ENCODE measurements at places on chromosomes 5 and 9.
A peak's percentile ranks its signal among the peaks of the same experiment; 100 is the strongest.

DNA sequence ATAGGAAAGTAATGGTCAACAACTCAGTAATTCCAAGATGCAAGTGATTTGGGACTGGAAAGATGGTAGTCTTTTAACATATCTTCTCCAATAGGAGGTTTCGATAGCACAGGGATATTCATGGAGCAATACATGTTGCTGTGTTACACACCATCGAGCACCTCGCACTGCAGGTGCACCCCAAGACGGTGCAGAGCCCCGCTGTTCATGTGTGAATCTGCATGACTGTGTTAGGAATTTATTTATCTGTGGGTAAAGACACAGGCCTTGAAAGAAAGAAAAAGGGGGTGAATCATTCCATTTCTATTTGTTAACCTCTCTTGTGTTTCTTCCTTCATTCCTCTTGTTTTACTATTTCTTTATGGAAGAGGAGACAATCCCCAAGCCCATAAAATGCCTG lies 217.1 kb downstream of the EBF1 start:
- no peaks in the 10 kb centered on the region for H3K36me3 ChIP-seq
- H3K27me3 ChIP-seq = no peaks in the 10 kb centered on the region
- no peak for DNase-seq
- no peak overlapping the region for H3K4me3 ChIP-seq
- H3K4me1 ChIP-seq = peaks cover 4% of the 10 kb centered on the region
- H3K27ac ChIP-seq = no peak overlapping the region

DNA sequence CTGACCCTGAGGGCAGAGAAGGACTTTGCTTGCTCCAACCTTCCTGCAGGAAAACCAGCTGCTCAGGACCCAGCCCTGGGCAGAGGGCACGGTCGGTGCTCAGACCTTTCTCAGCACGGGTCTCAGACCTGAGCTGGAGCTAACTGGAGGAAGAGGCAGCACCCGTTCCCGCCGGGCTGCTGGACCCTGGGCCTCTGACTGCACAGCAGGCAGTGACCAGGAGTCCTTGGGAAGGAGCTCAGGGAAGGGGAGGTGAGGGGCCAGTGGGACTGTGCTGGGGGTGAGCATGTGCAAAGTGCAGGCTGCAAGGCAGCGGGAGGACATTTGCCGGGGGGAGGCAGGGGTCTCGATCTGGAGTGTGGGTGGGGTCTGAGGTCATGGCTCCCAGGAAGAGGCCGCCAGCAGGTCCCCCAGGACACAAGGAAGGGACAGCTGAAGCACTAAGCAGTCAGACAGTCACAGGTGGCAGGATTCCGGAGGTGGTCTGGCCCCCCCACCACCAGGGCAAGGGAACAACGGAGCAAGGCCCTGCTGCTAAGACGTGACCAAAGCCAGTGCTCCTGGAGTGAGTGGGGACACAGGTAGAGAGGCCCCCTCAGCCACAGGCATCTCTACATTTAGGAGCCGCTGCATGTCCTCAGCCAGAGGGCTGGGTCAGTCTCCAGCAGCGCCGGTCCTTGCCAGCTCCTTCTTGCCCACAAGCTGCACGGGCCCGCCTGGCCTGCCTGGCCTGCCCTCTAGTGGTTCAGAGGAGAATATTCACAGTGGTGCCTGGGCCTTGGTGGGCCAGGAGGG lies 4.8 kb upstream of the DPM2 start:
- H3K27ac ChIP-seq = no peak overlapping the region
- H3K36me3 ChIP-seq = peaks cover 28% of the 10 kb centered on the region
- no peaks in the 10 kb centered on the region for H3K27me3 ChIP-seq

DNA sequence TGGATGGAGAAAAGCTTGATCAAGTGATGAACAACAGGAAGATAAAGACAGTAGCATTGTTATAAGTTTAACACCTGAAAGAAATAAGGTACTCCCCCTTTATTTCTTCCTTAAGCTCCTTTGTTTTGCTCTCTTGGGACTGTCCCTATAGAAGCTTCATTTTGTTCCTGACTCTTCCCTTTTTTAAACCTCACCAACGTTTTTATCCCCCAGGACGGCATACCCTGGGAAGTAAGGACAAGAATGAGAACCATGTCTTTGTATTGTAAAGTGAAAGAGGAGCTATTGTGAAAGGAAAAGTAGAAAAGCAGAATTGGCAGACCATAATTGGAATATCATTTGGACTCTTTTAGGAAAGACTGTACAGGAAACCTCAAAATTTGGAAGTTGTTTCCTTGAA lies 1368.6 kb upstream of the C9orf72 start:
- H3K27ac ChIP-seq = no peak overlapping the region
- no peaks in the 10 kb centered on the region for H3K27me3 ChIP-seq
- no peaks in the 10 kb centered on the region for H3K4me1 ChIP-seq

GRCh38 chr5:149126906-149127305 lies 14.4 kb upstream of the ABLIM3 start:
- DNase-seq = no peak
- no peak overlapping the region for H3K27ac ChIP-seq
- H3K27me3 ChIP-seq = no peaks in the 10 kb centered on the region
- no peaks in the 10 kb centered on the region for H3K4me1 ChIP-seq

- peaks cover 23% of the 10 kb centered on the region for H3K27me3 ChIP-seq
- H3K4me1 ChIP-seq = peaks cover 3% of the 10 kb centered on the region
- H3K36me3 ChIP-seq = no peaks in the 10 kb centered on the region
Measured at GRCh38 chr5:51382521-51383130, 622 bp upstream of the ISL1 start.

GRCh38 chr9:111914749-111915424 lies 18.3 kb downstream of the UGCG start:
- H3K4me3 ChIP-seq = no peak overlapping the region
- no peaks in the 10 kb centered on the region for H3K36me3 ChIP-seq
- no peak overlapping the region for H3K27ac ChIP-seq
- no peaks in the 10 kb centered on the region for H3K4me1 ChIP-seq
- H3K27me3 ChIP-seq = no peaks in the 10 kb centered on the region

- peaks cover 7% of the 10 kb centered on the region for H3K36me3 ChIP-seq
- H3K4me3 ChIP-seq = peak overlapping the region; percentile 100
Measured at GRCh38 chr5:39073767-39074016, 507 bp downstream of the RICTOR start.

- H3K36me3 ChIP-seq = peaks cover 3% of the 10 kb centered on the region
- no peak overlapping the region for H3K27ac ChIP-seq
- no peak overlapping the region for H3K4me3 ChIP-seq
- no peak for DNase-seq
- H3K27me3 ChIP-seq = no peaks in the 10 kb centered on the region
- no peaks in the 10 kb centered on the region for H3K4me1 ChIP-seq
Measured at GRCh38 chr9:100027543-100027942, 71.3 kb downstream of the ERP44 start.

GRCh38 chr9:84323858-84324257 lies 16.7 kb downstream of the SLC28A3 start:
- H3K36me3 ChIP-seq = no peaks in the 10 kb centered on the region
- no peaks in the 10 kb centered on the region for H3K27me3 ChIP-seq
- H3K27ac ChIP-seq = no peak overlapping the region
- no peak overlapping the region for H3K4me3 ChIP-seq
- no peaks in the 10 kb centered on the region for H3K4me1 ChIP-seq
- DNase-seq = no peak

GRCh38 chr5:146580237-146580636 lies 64.2 kb upstream of the GPR151 start:
- no peak for DNase-seq
- H3K27ac ChIP-seq = no peak overlapping the region
- no peaks in the 10 kb centered on the region for H3K27me3 ChIP-seq
- H3K36me3 ChIP-seq = no peaks in the 10 kb centered on the region
- no peaks in the 10 kb centered on the region for H3K4me1 ChIP-seq
- H3K4me3 ChIP-seq = no peak overlapping the region

DNA sequence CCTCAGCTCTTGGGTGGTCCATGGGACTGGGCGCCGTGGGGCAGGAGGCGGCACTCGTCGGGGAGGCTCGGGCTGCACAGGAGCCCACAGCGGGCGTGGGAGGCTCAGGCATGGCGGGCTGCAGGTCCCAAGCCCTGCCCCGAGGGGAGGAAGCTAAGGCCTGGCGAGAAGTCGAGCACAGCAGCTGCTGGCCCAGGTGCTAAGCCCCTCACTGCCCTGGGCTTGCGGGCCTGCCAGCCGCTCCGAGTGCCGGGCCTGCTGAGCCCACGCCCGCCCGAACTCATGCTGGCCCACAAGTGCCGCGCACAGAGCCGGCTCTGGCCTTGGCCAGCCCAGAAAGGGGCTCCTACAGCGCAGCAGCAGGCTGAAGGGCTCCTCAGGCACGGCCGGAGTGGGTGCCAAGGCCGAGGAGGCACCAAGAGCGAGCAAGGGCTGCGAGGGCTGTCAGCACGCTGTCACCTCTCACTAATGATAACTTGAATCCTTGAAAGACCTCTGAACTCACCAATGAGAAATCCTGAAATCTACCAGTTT lies 1506.8 kb upstream of the WWC1 start:
- no peaks in the 10 kb centered on the region for H3K36me3 ChIP-seq
- H3K4me3 ChIP-seq = no peak overlapping the region
- no peak overlapping the region for H3K27ac ChIP-seq
- peaks cover 4% of the 10 kb centered on the region for H3K4me1 ChIP-seq
- H3K27me3 ChIP-seq = no peaks in the 10 kb centered on the region
- no peak for DNase-seq

GRCh38 chr5:160129841-160130240 lies 10.6 kb upstream of the PWWP2A start:
- H3K4me3 ChIP-seq = no peak overlapping the region
- DNase-seq = no peak
- peaks cover 5% of the 10 kb centered on the region for H3K4me1 ChIP-seq
- H3K27ac ChIP-seq = no peak overlapping the region

- H3K27me3 ChIP-seq = no peaks in the 10 kb centered on the region
- no peak overlapping the region for H3K27ac ChIP-seq
- DNase-seq = no peak
- H3K4me1 ChIP-seq = no peaks in the 10 kb centered on the region
- no peak overlapping the region for H3K4me3 ChIP-seq
Measured at GRCh38 chr5:171849585-171850323, 64.1 kb downstream of the SMIM23 start.

GRCh38 chr5:11904265-11904906 lies at the start of gene CTNND2:
CTNND2 (minus strand) TSS chr5:11904446; CDS start chr5:11903853, 593 bp downstream.
- no peaks in the 10 kb centered on the region for H3K36me3 ChIP-seq
- peak; percentile 82 for DNase-seq
- H3K27me3 ChIP-seq = peaks cover 10% of the 10 kb centered on the region
- peak within 1 kb of the TSS; percentile 59 for H3K27ac ChIP-seq
- H3K4me1 ChIP-seq = peaks cover 10% of the 10 kb centered on the region
- H3K4me3 ChIP-seq = peak within 1 kb of the TSS; percentile 76

GRCh38 chr5:44997506-44997905 lies 188.8 kb downstream of the MRPS30 start:
- H3K4me3 ChIP-seq = no peak overlapping the region
- no peaks in the 10 kb centered on the region for H3K27me3 ChIP-seq
- no peaks in the 10 kb centered on the region for H3K4me1 ChIP-seq
- DNase-seq = no peak
- H3K27ac ChIP-seq = no peak overlapping the region
